ENCODE measurements at places on chromosomes 12 and 14.
A peak's percentile ranks its signal among the peaks of the same experiment; 100 is the strongest.

DNA sequence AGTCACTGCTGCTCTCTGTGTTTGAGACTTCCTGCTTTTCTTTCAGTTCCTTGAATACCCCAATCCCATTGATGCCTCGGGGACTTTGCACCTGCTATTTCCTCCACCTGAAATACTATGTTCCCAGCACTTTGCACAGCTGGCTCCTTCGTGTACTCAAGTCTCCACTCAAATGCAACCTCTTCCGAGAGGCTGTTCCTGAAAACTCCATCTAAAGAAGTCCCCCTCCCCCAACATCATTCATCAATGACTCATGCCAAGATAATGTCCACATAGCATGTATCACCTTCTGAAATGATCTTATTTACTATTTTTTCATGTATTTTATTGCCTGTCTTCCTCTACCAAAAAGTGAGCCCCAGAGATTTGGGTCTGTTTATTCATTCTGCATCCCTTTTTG lies 48.6 kb downstream of the HSPB8 start:
- DNase-seq, result no peak

DNA sequence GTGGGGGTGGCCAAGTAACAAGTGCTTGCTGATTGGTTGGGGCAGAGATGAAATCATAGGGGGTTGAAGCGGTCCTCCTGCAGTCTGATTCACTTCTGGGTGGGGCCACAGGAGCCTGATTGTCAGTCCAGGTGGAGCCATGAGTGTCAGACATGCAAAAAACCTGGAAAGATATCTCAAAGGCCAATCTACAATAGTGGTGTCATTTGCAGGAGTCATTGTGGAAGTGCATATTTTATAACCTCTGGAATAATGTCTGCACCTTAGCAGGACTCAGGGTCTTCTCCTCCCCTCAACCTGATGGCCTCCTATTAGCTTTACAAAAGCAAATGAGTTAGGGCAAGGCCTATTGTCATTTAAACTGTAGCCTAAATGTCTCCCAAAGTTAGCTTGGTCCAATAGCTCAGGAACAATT lies 241.4 kb downstream of the NUAK1 start:
- no peak for DNase-seq

DNA sequence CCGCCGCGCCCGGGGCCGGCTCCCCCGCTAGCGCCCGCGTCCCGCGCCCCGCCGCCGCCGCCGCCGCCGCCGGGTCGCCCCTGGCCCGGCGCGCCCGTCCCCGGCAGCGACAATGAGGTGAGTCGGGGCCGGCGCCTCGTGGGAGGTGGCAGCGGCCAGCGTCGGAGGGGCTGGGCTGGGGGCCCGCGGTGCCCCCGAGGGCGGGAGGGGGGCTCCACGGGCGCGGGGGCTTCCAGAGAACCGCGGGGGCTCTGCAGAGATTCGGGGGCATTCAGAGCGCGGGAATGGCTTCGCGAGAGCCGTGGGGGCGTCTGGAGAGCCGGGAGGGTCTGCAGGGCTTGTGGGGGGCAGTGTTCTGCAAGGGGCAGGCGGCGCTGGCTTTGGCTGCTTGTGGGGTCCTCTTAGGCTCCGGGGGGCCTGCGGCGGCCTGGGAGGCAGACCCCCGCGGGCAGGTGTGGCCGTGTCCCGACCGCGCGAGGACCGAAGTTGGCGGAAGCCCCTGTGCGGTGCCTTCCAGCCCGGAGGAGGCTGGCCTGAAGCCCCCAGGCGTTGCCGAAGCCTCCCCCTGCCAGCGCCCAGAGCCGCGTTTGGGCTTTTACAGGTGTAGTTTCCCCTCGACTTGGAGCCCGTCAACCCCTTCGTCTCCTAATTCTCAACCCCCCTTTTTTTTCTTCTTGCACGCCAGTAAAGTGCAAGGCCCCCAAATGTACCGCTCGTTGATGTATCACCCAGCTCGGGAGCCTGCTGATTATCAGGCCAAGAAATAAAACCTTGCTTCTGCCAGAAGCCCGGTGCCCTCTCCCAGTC lies 93.1 kb upstream of the EVL start:
- DNase-seq, result peak; percentile 22

GRCh38 chr14:67137744-67138371 lies 51.4 kb upstream of the GARIN2 start:
- no peak for DNase-seq

GRCh38 chr12:69553628-69554248 lies 31.5 kb upstream of the CCT2 start:
- DNase-seq, result no peak

DNA sequence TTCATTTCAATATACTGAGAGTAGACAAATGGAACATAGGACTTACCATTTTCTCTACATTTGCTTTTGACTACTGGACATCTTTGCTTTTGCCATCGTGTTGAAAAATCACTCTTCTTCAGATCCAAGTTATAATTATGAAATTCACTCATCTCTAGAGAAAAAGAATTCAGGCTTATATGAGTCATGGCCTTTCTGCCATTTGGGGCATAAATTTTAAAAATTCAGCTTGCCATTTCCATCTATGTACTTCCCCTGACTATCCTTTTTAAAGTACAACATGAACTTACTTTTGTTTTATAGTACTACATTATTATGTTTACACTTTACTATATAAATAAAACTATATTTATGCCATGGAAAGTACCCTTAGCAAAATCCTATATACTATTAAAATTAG lies 3.0 kb downstream of the KLRK1 start:
- DNase-seq, result no peak

GRCh38 chr14:103861413-103862392 lies 14.3 kb upstream of the PPP1R13B start:
- DNase-seq, result no peak

DNA sequence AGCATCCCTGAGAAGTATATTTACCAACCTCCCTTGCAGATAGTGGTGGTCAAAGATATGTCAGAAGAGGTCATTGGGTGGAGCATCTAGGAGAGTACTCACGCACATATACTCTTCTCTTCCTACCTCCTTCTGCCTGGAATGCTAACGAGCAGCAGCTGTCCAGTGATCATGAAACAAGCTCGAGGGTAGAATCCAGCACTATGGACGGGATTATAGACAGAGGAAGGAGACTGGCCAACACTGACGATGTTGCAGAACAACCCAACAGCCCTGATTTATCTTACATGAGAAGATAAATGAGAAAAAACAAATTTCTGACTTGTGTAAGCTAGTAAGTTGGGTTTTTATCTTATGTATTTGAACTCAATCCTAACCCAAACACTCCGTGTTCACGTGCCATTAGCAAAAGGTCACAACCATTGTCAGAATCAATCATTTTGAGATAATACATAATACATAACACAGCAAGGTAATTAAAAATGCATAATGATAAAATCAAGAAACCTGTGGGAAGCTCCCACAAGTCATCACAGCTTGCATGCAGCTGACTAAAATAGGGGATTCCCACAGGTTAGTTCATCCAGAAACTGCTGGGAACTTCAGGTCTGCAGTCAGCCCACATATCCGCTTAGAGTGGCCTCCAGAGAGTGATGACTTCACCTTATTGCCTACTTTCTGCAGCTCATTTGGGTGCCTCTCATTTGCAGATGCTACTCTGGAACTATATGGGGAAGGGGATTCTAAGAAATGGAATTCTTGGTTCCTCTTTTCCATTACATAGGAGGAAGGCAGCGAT lies 36.3 kb upstream of the STK38L start:
- peak; percentile 13 for DNase-seq

DNA sequence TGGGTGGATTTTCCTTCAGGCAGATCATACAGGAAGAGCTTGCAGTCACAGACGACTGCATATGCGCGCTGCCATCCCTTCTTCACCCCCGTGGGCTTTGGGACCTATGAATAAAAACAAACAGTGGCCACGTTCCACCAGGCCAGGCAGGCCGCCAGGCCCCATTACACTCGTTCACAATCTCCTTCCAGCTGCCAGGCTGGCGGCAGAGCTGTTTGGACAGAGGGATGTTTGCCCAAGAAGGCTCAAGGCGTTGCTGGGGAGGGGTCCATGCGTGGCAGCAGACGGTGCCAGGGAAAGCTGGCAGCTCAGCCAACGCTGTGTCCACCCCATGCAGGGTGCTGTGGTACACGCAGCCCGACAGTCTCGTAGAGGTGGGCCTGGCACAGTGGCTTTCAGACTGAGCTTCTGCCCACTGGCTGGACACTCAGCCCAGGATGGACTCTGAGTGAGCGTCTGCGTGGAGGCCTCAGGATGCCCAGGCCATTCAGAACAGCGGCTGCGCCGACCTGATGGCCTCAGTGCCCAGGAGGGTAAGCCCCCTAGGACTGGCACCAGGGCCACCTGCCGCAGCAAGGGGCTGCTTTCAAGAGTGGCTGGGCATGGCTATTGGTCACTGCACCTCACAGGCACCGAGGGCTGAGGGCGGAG lies 27.5 kb downstream of the AMN start:
- no peak for DNase-seq

DNA sequence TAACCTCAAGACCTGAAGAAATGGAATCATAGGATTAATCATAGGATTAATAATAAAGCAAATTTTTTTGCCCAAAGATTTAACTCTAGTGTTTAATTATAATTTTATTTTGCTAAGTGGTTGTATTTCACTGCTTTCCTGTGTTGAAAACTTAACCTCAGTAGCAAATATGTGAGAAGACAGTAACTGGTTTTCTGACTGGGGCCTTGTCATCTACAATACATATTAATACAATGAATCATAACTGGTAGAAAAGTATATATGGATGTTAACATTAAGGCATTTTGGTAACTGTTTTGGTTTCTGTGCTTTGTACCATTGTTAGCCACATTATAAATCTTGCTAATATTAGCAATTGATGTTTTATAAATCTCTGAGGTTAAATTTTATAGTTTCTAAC lies 92.2 kb downstream of the ACSS3 start:
- no peak for DNase-seq

GRCh38 chr14:54251356-54251755 lies 145.5 kb upstream of the CDKN3 start:
- DNase-seq, result no peak

- no peak for DNase-seq
These were observed 457.2 kb downstream of the TMTC2 start for GRCh38 chr12:83143950-83144349.

- DNase-seq, result peak; percentile 30
These were observed 14.5 kb upstream of the PWP1 start for GRCh38 chr12:107670999-107671643.

DNA sequence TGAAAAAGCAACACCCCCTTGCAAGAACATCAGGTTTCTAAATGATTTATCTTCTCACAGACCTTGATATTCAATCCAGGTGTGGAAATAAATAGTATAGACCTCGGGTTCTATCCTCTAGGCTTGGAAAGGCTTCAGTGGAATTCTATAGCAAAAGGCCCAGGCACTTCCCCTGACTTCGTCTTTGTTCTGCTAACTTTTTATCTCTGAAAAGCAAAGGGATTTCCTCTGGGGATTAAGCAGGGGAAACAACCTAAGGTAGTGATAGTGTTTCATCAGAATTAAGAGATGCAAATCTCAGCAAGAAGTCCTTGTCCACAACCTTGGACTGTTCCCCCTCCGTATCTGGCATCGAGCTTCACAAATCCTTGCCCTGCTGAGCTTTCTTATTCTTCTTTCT lies 59.5 kb upstream of the DUSP6 start:
- no peak for DNase-seq

DNA sequence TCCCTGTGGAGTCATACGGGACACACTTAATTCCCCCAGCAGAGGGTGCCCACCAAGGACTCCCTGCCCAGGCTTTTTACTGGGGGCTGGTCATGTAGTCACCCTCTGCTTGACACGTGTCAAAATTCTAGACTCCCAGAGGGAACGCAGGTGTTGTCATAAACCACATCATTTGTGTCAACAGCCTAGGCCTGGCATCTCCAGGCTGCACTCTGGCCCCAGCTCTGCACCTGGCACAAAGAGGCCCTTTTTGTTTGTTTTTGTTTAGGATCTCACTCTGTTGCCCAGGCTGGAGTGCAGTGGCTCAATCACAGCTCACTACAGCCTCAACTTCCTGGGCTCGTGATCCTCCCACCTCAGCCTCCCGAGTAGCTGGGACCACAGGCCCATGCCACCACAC lies 21.1 kb downstream of the BRI3BP start:
- no peak for DNase-seq

- no peak for DNase-seq
These were observed 99.0 kb downstream of the RTN1 start for GRCh38 chr14:59771577-59771976.

GRCh38 chr14:101927859-101928258 lies 36.5 kb upstream of the DYNC1H1 start:
- DNase-seq, result no peak

DNA sequence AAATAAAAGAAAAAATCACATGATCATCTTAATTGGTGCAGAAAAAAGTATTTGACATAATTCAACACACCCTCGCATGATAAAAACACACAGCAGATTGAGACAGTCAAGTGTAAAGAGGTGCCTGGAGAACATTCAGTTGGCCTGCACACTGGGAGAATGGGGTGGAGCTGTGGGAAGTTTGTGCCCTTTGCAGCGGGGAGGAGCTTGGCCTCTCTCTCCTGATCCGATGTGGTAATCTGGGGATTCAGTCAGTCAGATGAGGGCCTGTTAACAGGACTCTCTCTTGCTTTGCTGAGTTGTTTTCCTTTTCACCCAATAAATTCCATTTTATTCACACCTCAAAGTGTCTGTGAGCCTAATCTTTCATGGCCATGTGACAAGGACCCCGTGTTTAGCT lies 5.9 kb downstream of the SERPINA6 start:
- DNase-seq, result no peak

GRCh38 chr14:98296895-98297294 lies 975.1 kb downstream of the BCL11B start:
- DNase-seq, result no peak

DNA sequence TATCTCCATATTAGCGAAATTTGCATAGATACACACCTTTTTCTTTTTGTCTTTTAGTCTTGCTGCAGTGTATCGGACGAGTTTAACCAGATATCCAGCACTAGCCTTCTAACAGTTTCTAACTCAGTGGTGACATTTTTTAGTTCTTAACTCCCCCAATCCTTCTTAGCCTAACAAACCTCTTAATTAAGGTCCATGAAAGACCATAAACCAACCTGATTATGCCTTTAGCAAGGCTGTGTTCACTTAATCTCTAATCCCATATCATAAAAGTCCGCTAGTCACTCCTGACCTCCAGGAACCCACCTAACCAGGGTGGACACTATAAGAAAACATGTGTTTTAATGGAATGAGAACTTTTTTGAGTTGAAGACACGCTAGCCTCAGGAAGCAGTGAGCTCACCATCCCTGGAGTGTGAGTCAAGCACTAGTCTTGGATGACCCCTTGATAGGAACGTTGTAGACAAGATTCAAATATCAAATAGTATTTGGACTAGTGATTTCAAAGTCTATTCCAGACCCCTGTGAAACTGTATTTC lies 9.5 kb downstream of the CDKN1B start:
- DNase-seq, result no peak

GRCh38 chr12:85509857-85510256 lies 229.8 kb downstream of the ALX1 start:
- DNase-seq, result no peak
